ENCODE measurements at places on chromosomes 2 and 18. TPM values are rescaled to one million over a fixed set of nuclear protein-coding genes. Genes with fewer than 3 reads are reported as not detected.

- no peaks in the 10 kb centered on the region for H3K4me1 ChIP-seq
- no peak overlapping the region for H3K4me3 ChIP-seq
- H3K27me3 ChIP-seq, result peaks cover 35% of the 10 kb centered on the region
- DNase-seq, result peak; percentile 61
Measured at GRCh38 chr2:73823916-73824523, 4.7 kb upstream of the STAMBP start.

DNA sequence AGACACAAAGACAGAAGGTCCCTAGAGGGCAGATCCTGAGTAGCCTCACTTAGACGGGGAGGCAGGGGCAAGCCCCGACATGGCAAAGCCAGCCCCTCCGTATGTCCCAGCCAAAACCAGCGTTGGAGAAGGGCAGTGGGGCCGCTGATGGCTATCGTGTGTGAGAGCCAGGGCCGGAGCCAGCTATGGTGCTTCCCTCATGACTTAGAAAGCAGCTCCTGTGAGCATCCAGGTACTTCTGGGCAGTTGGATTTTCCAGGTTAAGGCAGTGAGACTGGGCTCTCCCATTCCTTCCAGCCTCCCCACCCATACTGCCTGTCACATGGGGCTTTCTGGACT lies 31.2 kb upstream of the ROCK2 start:
- H3K4me3 ChIP-seq, result no peak overlapping the region
- H3K27me3 ChIP-seq, result no peaks in the 10 kb centered on the region
- no peak for DNase-seq
- H3K27ac ChIP-seq, result no peak overlapping the region
- peaks cover 18% of the 10 kb centered on the region for H3K4me1 ChIP-seq
- H3K36me3 ChIP-seq, result no peaks in the 10 kb centered on the region

The HOXD13 gene
- total RNA-seq, result not detected

- H3K36me3 ChIP-seq, result no peaks in the 10 kb centered on the region
- no peak overlapping the region for H3K27ac ChIP-seq
- DNase-seq, result peak; percentile 79
- peaks cover 42% of the 10 kb centered on the region for H3K27me3 ChIP-seq
- peaks cover 12% of the 10 kb centered on the region for H3K4me1 ChIP-seq
Measured at GRCh38 chr2:74554820-74555531, 456 bp downstream of the DOK1 start.

The CPLX4 gene
- 0.12 TPM for total RNA-seq

DNA sequence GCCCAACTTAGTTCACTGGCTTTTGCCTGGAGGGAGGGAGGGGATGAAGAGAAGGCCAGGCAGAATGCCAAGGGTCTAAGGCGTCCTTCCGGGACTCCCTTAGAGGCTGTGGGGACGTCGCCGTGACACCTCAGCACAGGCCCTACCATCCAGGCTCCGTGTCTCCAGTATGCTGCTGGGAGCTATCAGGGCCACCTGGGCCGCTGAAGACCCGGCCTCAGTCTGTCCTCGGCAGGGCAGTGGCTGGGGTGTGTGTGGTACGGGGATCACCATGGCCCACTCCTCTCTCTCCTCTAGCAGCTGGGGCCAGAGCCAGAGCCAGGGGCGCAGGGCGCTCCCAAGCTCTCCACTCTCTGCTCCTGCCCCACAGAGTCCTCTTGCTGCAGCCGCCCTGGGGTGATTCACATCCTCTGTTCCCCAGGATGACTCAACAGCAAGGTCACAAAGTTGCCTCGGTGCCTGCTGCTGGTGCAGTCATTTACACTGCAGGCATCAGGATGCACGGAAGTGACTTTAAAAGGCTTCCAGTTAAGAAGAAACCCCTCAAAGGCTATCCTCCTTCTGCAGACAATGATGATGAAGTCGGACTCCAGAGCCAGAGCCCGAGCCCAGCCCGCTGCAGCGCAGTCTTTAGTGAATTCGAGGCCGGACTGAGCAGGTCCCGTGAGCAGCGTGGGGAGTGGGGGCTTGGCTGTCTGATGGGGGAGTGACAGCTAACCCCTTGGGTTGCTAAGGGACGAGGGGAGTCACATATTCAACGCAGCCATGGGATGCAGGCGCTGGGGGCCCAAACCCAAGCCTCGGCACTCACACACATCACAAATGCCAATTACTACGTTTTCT lies 31.9 kb downstream of the SNORC start:
- H3K4me1 ChIP-seq, result peaks cover 11% of the 10 kb centered on the region
- no peak overlapping the region for H3K27ac ChIP-seq
- no peaks in the 10 kb centered on the region for H3K36me3 ChIP-seq
- no peak for DNase-seq
- no peak overlapping the region for H3K4me3 ChIP-seq
- peaks cover 71% of the 10 kb centered on the region for H3K27me3 ChIP-seq
